ENCODE measurements at places on chromosomes 12 and 14. TPM values are rescaled to one million over a fixed set of nuclear protein-coding genes. Genes with fewer than 3 reads are reported as not detected.
A peak's percentile ranks its signal among the peaks of the same experiment; 100 is the strongest.

- DNase-seq, result no peak
Observed at GRCh38 chr14:28756884-28757570, 9.6 kb upstream of the FOXG1 start.

DNA sequence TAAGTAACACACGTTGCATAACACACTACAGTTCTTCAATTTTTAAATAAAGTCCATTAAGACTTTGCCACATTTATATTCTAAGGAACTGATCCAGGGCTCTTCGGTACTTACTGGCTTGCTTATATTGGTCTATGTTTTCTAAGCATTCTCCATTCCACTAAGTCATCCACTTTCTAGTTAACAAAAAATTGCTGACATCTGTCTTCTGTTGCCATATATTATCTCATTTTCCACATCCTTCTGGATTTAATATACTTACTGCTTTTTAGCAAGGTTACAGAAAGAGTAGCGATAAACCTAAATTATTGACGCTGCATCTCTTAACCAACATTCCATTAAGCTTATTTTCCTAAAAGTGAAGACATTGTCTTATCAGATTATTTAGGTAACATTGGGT is 238.4 kb upstream of the LRIG3 start:
- no peak for DNase-seq

PRH2 gene
- total RNA-seq, result not detected

GRCh38 chr12:89169321-89169720 is 183.0 kb downstream of the DUSP6 start:
- no peak for DNase-seq

HHIPL1 gene
- 0.40 TPM for total RNA-seq

GRCh38 chr12:80100591-80100990 is 1.3 kb downstream of the OTOGL start:
- no peak for DNase-seq

DNA sequence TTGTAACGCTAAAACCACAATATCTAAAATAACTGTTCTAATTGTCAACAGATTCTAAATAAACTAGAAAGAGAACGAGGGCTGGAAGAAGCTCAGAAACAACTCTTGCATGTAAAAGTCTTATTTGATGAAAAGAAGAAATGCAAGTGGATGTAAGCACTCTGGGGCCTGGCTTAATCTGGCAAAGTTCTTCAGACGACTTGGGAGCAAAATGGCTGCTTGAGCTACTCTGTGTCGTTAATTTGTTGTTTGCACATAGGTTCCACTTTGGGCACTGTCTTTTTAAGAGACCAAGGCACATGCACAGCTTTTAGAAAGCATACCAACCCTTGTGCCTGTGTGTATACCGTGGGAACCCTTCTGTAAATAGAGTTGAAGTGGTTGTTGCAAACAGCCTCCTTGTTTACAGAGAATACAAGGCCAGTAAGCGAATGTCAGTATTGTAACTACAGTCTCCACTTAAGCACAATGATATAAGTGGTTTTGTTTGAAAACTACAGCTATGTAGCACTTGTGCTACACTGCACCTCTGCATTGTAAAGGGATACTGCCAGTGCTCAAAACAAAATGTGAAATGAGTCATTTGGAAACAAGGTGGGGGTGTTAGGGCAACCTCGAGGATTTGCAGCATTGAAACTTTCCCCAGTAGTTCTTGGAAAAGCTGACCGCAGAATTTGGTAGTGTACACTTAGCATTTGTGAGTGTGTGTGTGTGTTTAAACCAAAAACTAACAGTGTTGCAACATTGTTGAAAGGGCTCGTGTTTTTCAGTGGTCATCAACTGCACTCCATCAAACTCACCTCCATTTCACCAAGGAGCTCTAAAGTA is 154.3 kb downstream of the CEP83 start:
- DNase-seq, result no peak

GRCh38 chr12:46904406-46905238 is 78.8 kb upstream of the SLC38A4 start:
- DNase-seq, result no peak

- DNase-seq, result no peak
Observed at GRCh38 chr14:71181215-71182003, 274.1 kb downstream of the PCNX1 start.

FBLN5 gene
- total RNA-seq, result 28.1 TPM

DNA sequence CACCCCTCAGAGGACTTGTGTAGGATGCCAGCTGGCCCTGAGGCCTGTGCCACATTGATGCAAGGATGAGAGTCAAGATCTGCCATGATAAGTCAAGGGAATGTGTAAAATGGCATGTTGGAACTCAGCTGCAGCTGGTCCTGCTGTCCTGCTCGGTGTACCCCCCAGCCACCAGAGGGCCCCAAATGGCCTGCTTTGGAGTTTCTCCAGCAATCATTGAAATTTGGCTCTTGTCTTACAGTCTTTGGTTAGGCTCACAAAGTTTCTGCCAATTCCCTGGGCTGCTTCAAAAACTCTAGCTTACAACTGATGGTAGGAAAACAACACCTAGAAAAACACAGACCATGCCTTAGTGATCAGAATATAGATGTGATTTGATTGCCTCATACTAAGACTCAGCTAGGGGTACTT is 76.8 kb downstream of the HSD17B6 start:
- DNase-seq, result peak; percentile 47

DNA sequence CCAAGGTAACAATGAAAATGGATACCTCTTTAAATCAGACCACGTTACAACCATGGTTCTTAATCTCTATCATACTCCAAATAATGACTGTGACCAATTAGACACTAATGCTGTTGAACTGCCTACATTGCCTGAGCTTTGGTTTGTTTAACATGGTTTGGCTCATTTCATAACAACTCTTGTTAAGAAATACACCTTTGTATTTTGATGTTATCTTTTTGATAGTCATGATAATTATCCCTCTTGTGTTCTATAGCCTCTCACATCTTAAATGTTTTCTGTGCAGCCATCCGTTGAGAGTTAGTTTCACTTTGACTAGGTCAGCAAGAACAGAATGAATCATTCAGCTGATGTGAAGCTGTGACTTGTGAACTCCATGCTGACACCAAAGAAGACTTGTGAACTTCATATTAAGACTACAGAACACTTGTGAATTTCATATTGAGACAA is 75.5 kb upstream of the RERGL start:
- no peak for DNase-seq

ACOT4 gene
- 3.5 TPM for total RNA-seq

DNA sequence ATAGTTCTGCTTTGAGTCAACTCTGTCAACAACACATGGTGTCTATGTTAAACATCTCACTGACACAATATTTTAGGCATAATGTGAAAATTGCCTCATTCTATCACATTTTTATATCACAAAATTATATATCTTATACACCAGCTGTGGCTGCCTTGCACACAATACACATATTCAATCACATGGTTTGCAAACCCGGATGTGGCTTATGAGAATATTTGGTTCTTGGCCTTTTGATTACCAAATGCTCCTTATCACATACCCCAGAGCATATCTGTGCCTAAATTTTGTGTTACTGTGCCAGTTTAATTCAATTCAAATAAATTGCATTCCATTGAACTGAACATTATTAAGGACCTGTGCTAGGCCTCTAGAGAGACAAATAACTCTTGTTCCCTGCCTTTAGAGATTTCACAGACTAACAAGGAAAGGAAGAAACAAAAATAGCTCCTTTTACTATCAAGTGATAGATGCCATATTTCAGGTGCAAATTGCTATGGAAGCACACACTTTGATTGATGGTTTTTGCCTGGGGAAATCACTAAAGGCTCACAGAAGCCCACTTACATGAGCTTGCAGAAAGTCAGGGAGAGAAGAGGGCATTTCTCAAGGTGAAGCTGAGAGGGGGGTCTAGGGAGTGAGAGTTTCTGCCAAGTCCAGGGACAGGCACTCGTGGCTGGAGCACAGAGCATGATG is 63.4 kb downstream of the PPP1R36 start:
- no peak for DNase-seq
